T-cell (primary cell): ENCODE measurements at places on chromosomes 11 and 22. TPM values are rescaled to one million over a fixed set of nuclear protein-coding genes. Genes with fewer than 3 reads are reported as not detected.

The LYVE1 gene
- total RNA-seq = 0.38 TPM

DNA sequence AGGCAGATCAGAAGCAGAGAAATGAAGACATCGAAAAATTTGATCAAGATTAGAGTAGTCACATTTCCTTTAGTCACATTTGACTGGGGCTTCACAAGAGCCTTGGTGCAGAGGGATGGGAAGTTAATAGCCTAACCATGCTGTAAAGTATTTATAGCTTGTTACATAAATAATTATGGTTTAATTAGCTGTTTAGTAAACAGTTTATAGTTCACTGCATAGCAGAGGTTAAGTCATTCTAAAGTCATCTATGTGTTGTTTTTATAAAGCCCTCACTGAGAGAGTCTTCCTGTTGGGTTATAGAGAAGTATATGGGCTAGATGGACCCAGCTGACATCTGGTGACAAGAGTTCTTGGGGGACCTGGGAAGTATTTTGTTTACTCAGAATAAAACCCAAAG, 47.1 kb downstream of the INSC start:
- peaks cover 7% of the 10 kb centered on the region for H3K27me3 ChIP-seq
- no peak overlapping the region for H3K27ac ChIP-seq
- no peak for DNase-seq
- H3K4me1 ChIP-seq = no peaks in the 10 kb centered on the region
- H3K4me3 ChIP-seq = no peak overlapping the region

The PTPMT1 gene
- 25.3 TPM for total RNA-seq

DNA sequence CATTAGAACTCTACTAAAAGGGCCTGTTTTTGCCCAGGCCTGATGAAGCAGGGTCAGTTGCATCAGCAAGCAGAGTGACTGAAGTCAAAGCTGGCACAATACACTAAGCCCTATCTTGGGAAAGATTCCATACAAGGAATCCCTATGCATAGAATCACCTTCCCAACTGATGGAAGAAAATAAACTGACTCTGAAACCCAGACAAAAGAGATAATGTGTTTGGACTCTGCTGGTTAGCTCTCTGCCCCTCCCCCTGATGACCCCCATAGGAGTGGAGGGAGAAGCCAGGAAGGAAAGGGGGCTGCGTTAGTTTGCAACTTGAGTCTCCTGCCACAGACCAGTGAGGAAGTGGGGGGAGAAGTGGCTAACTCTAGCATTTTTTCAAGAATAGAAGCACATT, 32.9 kb downstream of the GALNT18 start:
- H3K4me1 ChIP-seq = no peaks in the 10 kb centered on the region
- no peak overlapping the region for H3K27ac ChIP-seq
- H3K4me3 ChIP-seq = no peak overlapping the region
- H3K27me3 ChIP-seq = no peaks in the 10 kb centered on the region

The PPME1 gene
- total RNA-seq = 17.1 TPM

The NEFH gene
- total RNA-seq = 0.47 TPM

The MYOD1 gene
- not detected for total RNA-seq

- H3K4me1 ChIP-seq = no peaks in the 10 kb centered on the region
- DNase-seq = no peak
- H3K4me3 ChIP-seq = no peak overlapping the region
- H3K36me3 ChIP-seq = peaks cover 9% of the 10 kb centered on the region
Measured at GRCh38 chr22:38221407-38221806, 19.6 kb downstream of the MAFF start.
